ENCODE measurements at places on chromosomes 4 and X.

- DNase-seq = no peak
Observed at GRCh38 chrX:41733939-41734338, 10.0 kb downstream of the GPR82 start.

DNA sequence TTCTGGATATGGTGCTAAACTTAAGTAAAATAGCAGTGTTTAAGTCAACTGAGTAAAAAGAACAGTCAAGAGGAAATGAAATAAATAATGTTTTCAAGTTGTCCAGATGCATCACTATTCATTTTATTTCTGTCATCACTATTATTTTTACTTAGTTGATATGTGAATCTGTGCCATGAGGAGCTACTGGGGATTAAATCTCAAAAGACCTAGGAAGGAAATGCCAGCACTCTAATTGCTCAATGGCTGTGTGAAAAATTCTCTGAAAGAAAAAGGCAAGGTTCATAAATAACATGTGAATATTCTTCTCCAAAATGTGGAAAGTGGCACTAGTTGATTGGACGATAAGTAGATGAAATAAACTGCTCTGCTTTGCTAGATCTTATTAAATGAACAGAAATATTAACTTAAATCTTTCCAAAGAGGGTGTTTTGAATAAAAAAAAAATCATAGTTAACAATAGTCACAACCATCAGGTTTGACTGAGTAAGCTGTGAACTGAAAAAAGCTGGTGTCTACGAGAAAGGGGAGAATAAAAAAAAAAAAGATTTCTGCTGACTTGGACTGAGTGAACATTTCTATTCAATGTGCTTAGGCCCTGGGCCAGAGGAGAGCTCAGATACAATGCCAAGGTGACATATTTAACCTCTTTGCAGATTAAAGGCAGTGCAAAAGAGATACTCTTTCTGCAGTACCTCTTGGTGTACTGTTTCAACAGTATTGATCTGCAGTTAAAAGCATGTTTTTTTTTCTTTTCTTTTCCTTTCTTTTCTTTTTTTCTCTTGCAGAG, 1.6 kb downstream of the SPARCL1 start:
- no peak for DNase-seq

DNA sequence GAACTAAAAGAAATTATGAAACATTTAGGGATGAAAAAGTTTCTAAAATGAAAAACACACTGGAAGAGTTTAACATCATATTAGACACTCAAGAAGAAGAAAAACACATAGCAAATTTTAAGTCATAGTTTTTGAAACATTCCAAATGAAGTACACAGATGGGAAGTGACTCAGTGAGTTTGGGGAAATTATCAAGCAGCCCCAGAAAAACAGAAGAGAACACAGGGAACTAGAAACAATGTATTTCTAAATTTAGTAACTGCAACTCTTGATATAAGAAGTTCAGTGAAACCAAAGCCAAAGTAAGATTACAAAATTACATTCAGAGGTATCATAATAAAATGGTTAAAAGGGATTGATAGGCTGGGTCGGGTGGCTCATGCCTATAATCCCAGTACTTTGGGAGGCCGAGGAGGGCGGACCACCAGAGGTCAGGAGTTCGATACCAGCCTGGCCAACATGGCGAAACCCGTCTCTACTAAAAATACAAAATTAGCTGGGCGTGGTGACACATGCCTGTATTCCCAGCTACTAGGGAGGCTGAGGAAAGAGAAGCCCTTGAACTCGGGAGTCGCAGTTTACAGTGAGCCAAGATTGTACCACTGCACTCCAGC, 461.2 kb downstream of the KCTD8 start:
- no peak for DNase-seq

DNA sequence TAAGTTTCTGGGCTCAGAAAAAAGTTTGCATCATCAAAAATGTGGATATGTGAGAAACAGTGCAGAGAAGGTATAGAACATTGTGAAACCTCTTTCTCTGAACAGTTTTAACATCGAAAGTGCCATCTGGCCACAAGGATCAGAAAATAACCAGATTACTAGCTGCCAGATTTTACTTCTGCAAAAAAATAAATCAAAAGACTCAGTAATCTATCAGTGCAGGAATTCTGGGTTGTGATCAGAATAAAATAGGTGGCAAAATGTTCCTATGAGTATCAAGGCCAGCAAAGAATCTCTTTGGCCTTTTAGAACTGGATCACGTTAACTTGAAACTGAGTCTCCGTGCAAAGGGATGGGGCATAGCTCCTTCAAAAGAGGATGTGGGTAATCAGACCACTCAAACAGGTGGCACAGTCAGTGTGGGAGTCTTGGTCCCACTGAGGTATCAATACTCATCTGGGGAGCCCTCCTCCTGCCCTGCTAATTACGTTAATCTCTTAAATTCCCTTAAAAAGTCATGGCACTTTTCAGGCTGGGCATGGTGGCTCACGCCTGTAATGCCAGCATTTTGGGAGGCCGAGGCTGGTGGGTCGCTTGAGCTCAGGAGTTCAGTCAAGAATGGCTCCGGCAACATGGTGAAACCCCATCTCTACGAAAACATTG, 26.7 kb upstream of the RBM47 start:
- no peak for DNase-seq

- DNase-seq = no peak
Observed at GRCh38 chrX:24396236-24396930, 35.9 kb downstream of the SUPT20HL1 start.

GRCh38 chr4:186840771-186841301, 117.2 kb upstream of the FAT1 start:
- DNase-seq = no peak

DNA sequence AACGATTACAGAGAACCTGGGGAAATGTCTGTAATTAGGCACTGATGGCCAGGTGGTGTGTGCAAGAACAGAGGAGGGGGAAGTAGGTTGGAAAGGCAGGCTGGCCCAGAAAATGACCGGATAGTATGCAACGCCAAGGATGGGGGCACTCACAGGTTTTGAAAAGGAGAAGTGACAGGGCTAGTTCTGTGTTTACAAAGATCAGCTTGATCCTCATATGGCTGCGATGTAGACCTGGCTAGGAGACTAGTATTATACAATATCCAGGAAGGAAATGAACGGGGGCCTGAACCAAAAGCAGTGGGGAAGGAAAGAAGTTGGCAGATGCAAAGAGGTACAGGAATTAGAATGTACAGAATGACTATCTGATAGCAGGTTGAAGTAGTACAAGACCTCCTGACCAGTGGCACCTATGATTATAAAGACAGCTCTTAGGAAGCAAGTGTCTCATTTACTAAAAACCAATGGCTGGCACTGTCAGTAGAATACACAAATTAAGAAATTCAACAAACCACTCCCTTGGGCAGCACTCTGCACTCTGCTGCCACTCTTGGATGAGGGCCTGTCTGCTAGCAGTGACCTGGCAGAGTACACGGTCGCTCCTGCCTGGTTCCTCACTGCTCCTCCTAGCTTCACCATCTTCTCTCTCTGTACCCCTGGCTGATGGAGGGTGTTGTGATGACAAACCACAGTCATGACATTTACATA, 14.1 kb downstream of the MFAP3L start:
- no peak for DNase-seq

DNA sequence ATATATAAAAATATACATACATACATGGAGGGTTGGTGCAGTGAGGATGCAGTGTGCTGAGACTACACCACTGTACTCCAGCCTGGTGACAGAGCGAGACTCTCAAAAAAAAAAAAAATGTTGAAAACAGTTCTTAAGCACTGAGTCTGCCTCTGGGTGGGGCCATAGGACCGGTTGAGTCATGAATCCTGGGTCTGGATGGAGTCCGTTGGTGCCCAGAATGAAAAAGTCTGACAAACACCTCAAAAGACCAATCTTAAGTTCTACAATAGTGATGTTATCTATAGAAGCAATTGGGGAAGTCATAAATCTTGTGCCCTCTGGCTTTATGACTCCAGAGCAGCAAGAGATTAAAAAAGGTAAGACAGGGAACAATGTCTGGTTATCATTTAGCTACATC, 70.4 kb downstream of the FGFBP1 start:
- DNase-seq = no peak

GRCh38 chr4:168304744-168305459, 13.7 kb downstream of the DDX60 start:
- no peak for DNase-seq

DNA sequence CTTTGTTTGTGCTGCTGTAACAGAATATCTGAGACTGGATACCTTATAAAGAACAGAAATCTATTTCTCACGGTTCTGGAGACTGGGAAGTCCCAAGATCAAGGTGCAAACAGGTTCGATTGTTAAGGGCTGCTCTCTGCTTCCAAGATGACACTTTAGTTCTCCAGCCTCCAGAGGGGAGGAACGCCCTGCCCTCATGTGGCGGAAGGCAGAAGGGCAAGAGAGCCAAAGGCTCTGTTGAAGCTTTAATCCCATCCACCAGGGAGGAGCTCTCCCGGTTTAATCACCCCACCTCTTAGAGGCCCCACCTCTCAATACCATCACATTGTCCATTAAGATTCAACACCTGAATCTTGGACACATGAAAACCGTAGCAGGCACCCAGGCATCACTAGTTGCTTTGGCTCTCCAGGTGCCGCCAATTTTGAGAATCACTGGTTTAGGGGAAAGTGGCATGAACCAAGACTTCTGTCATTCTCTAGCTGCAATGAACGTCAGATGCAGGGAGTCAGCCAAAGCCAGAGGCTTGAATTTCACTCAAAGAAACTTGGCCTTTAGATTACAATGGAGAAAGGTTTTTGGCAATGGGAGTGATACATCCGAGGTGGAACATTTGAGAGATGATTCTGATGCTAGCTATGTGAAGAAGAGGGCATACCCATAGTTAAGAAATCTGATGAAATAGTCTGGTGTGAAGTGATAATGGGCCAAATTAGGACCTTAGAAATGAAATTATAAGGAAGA, 15.7 kb downstream of the FHL1 start:
- no peak for DNase-seq

GRCh38 chr4:104969394-104970082, 177.1 kb upstream of the TET2 start:
- no peak for DNase-seq

GRCh38 chr4:152909901-152910300, 26.2 kb upstream of the FHDC1 start:
- no peak for DNase-seq

- DNase-seq = no peak
Observed at GRCh38 chrX:71978164-71978563, 67.5 kb downstream of the NHSL2 start.

DNA sequence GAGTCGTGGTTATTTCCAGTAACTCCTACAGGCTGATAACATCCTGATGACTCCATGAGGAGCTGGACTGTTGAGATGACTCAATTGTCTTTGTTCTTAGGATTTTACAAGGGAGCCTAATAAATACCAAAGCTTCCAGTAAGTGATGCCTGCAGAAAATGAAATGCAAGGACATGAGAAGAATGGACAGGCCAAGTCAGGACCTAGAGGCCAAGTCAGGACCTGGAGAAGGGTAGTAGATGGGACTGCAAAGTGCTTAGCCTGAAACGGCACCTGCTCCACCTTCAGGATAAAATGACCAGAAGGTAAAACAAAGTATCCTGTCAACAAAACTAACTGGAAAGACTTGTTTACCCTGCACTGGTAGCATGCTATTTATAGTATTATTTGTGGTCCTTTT, 6.4 kb upstream of the SLC10A6 start:
- DNase-seq = no peak

DNA sequence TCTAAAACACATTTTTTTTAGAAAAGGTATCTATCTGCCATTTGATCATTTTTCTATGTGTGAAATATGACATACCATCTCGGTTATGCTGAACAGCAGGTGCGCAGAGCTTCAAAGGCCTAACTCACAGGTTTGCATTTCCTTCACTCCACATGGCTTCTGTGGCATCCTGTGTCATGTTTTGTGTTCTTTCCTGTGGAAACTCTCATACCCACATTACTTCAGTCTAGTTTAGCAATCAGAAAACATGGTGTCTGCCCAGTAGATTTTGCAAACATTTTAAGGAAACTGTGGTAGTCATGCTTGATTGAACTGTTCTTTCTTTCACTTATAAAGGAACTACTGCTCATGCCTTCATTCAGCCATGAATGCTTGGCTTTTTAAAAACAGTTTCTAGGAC, 11.3 kb upstream of the ARAP2 start:
- peak; percentile 51 for DNase-seq

DNA sequence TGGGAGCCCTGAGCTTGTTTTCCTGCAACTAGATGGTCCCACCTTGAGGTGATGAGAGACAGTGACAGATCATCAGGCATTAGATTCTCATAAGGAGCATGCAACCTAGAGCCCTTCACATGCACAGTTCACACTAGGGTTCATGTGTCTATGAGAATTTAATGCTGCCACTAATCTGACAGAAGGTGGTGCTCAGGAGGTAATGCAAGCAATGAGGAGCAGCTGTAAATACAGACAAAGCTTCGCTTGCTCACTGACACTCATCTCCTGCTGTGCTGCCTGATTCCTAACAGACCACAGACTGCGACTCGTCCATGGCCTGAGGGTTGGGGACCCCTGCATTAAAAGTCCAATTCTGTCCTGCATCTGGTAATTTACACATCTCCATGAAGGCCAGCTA, 141.6 kb downstream of the KCNIP4 start:
- no peak for DNase-seq

DNA sequence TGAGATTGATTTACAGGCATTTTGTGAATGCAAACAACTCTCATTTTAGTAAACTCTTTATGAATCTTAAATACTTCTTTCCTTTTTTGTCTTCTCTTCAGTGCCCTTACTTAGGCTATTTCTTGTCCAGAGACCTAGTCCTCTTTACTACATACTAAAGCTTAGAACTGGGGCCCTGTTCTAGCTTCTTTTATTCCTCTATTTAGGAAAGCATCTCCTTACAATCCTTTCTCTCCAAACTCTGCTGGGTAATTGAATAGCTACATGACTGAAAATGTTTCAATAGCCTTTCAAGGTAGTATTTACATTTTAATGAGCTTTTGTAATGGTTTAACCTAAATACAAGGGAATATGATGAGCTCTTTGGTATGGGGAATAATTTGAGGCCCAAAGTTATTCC, 1701.5 kb upstream of the TENM3 start:
- no peak for DNase-seq

DNA sequence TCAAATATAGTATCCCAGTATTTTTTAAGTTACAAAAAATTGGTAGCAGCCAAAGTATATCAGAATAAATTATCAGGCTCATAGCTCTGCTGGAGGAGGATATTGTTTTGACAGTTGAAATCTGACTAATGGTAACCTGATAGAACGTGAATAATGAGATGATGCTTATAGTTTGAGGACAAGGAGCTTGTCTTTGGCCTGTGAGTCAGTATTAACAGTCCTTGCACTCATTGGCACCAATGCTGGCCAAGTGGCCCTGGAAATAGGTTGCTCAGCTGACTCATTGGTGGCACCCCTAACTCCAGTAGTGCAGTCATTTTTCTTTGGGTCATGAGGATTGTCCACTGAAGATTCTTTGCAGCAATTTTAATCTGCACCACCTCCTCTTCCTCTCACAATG, 203.3 kb upstream of the JADE1 start:
- DNase-seq = no peak

GRCh38 chr4:148542922-148543623, 100.9 kb upstream of the NR3C2 start:
- DNase-seq = no peak

DNA sequence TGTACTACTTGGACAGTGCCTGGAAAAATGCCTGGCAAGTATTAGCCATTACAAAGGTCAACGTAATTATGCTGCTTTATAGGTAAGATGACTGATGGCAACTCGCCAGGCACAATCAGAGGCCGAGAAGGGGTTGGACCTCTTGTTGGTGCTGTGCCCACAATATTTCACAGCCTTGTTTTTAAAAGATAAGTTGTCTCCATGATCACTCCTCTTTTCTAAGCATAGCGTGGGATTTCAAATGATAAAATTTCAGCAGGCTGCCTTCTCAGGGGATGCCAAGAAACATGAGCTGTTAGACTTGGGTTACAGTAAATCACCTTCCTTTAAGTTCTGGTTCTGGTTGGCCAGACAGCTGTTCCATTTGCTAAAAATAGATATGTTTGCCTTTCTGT, 26.9 kb downstream of the HOPX start:
- no peak for DNase-seq

Data from activated CD8-positive, alpha-beta memory T cell treated with anti-CD3 and anti-CD28 coated beads for 4 hours (primary cell).